ENCODE measurements at places on chromosomes 5 and 9. TPM values are rescaled to one million over a fixed set of nuclear protein-coding genes. Genes with fewer than 3 reads are reported as not detected.

The MAML1 gene
- 39.5 TPM for total RNA-seq

- no peak overlapping the region for H3K4me3 ChIP-seq
- no peaks in the 10 kb centered on the region for H3K36me3 ChIP-seq
- no peak for DNase-seq
- H3K4me1 ChIP-seq, result no peaks in the 10 kb centered on the region
- H3K27ac ChIP-seq, result no peak overlapping the region
- no peaks in the 10 kb centered on the region for H3K27me3 ChIP-seq
These were observed 130.2 kb upstream of the LMX1B start for GRCh38 chr9:126483468-126484073.

The HAVCR1 gene
- total RNA-seq, result 7.9 TPM

GRCh38 chr9:18294229-18294628 is 179.7 kb upstream of the ADAMTSL1 start:
- no peaks in the 10 kb centered on the region for H3K4me1 ChIP-seq
- no peaks in the 10 kb centered on the region for H3K27me3 ChIP-seq
- no peaks in the 10 kb centered on the region for H3K36me3 ChIP-seq
- no peak overlapping the region for H3K27ac ChIP-seq
- H3K4me3 ChIP-seq, result no peak overlapping the region

DNA sequence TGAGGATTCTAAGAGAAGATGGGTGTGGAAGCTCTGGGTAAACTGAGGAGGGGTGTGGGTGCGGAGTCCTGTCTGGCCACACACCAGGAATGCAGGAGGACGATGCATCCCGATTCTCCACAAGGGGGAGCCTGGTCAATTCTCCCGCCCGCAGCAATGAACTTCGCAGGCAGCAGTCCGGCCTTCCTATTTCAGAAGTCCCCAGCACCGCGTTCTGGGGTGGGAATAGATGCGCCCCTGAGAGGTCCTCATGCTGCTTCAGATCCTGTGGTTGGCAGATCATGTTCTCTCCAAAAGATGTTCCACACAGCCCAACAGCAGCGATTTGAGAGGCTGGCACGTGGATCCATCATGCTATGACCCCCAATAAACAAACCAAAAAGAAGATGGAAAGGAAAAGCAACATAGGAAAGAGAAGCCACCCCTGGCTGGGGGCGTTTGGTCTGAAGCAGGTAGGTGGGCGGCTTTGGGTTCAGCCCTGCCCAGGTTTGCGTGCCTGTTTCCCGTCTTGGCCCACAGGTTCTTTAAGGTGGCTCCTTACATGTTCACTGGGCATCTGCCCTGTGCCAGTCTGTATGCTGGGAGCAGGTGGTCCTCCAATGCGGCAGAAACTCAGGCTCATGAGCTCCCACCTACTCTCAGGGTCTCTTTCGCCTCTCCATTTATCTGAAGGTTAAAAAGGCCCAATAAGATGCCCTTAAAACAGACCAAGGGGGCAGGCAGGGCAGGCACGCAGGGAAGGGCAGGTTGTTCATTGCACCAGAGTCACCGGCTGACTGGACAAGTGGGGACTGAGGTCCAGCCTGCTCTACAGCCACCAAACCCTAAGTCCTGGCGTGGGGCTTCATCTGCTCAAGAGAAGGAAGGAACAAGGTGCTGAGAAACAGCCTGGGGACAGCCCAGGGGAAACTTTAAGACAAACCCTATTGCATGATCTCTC is 171.6 kb downstream of the PAX5 start:
- H3K36me3 ChIP-seq, result no peaks in the 10 kb centered on the region
- H3K4me3 ChIP-seq, result no peak overlapping the region
- no peak for DNase-seq
